Hippocampal formation (tissue), 2 donors: ENCODE measurements at places on chromosomes 5 and 9.

DNA sequence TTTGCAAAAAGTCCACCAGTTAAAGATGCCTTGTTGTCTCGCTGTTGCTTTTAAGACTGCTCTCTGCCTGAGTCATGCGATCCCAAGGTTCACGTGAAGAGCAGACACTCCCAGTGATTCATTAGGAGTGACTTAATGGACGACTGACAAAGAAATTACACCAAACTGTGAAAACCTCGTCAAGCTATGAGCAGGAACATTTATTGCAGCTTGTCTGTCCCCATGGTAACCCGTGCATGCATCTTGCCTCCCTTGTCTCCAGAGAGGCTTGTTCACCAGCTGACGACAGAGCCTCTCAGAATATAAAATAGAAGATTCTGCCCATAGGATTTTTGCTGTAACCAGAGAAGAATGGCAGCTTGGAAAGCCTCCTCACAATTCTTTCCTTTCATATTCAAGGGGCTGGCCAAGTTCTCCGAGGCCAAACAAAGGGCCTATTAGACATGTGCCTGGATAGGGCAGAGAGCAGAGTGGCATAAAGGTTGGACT is 352.7 kb downstream of the SPOCK1 start:
- peak; percentile 50 for DNase-seq

GRCh38 chr9:73182928-73183327 is 31.3 kb downstream of the ANXA1 start:
- DNase-seq = no peak

GRCh38 chr9:110125207-110125751 is 82.7 kb downstream of the C9orf152 start:
- DNase-seq = no peak

GRCh38 chr9:68798423-68798822 is 93.4 kb downstream of the PIP5K1B start:
- no peak for DNase-seq

DNA sequence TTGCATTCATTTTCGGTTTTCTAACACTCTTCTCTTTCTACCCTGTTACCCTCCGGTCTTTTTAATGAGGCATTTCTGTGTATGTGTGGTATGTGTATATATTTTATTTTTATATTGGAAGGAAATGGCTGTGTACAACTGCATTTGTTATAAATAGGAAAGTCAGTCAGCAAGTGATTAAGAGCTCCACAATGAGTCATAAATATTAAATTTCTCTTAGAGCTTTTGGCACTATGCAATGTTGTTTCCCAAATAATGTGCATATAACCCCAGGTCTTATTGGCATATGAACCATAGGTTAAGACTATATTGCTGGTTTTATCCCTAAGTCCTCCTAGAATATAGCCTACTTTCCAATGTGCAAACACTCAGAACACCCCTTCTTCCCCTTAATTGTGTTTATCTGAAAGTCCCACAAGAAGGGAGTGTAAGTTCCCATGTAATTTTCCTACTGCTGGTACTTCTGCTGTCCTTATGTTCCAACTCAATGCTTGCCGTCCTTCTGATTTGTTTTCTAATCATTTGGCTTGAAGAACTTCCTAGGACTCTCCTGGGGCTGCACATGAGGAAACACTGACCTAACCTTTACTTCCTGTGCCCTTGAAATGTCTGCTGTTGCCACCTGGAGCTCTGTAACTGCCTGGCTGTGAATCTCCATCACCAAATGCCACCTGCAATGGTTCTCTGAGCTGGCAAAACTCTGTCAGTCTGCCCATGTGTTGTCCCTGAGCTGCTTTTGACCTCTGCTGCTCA is 65.5 kb upstream of the PCSK5 start:
- no peak for DNase-seq

GRCh38 chr5:179608131-179608581 is 15.3 kb downstream of the HNRNPH1 start:
- no peak for DNase-seq

DNA sequence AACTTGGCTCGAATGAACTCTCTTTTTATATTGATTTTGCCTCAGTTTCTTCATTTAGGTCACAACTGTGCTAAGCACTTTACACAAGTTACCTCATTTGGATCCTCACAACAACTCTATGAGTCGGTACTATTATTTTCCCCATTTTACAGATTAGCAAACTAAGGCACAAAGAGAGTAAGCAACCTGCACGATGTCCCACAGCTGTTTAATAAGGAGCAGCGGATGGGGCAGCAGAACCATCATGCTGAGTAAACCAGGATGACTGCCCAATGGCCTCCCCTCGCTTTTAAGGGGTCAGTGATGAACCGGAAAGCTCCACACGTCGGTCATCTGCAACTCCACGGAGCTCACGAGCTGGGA is 607 bp downstream of the PRELID2 start:
- DNase-seq = no peak

GRCh38 chr9:90546200-90546599 is 96.4 kb downstream of the DIRAS2 start:
- no peak for DNase-seq
